ENCODE measurements at places on chromosomes 4 and X.

DNA sequence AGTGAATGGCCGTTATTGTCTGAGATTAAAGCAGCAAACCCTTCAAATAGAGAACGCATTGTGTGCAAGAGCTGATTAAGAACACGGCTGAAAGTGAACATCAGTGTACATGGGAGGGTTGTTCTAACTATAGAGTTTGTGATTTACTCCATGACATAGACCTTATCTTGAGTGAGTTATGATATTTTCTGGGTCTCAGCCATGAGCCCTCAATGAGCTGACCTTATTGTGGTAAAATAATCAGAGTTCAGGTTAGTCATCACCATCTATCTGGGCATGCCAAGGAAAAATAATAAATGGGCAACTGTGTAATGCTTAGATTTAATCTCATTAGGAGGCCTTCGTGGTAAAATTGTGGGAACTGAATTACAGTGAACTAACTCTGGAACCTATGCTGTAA is 33.2 kb upstream of the CLDN24 start:
- DNase-seq = no peak

- no peak for DNase-seq
These were observed 74.7 kb upstream of the SMAD1 start for GRCh38 chr4:145406970-145407369.

GRCh38 chr4:108725457-108725856 is 37.4 kb downstream of the ETNPPL start:
- DNase-seq = no peak

- no peak for DNase-seq
These were observed 55.5 kb upstream of the PAK3 start for GRCh38 chrX:111040377-111041017.

- no peak for DNase-seq
These were observed 25.3 kb downstream of the BTC start for GRCh38 chr4:74768857-74769525.

GRCh38 chr4:10069075-10069642 is 47.4 kb downstream of the WDR1 start:
- DNase-seq = no peak

- no peak for DNase-seq
These were observed 35.1 kb upstream of the TACR3 start for GRCh38 chr4:103754844-103755243.

- no peak for DNase-seq
These were observed 62.4 kb downstream of the TMEM165 start for GRCh38 chr4:55458164-55458563.

GRCh38 chr4:163269166-163269565 is 63.2 kb downstream of the NPY1R start:
- DNase-seq = no peak

DNA sequence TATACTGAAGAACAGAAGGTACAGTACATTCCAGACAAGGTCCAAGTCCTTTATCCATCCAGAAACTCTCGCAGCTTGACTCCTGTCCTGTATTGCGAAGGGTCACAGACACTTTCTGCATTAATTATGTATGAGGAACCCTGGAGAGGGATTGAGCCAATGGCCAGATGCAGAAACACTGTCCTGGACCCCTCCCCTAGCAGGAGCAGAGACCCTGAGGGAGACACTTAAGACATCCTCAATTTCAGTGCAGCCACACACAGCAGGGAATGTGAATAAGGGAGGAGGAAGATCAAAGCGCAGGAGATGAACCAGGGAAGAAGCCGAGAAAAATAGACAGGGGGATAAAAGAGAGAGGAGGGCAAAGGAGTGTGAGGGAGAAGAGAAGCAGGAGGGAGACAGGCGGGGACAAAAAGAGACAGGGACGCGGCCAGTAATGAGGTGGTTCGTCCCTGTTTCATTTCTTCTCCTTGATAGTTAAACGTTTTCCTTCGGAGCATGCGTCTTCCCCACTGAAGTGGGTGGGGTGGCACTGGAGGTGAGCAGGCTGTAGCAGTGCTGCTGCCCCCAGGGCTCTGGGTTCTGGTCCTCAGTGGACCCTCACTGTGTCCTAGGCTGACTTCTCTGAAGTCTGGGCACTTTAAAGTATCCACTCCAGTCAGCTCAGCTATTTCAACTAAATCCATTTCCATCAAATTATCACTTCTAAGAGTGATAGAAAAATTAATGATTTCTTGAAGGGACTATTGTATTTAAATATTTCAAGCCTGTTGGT is 356.4 kb upstream of the NOCT start:
- no peak for DNase-seq

DNA sequence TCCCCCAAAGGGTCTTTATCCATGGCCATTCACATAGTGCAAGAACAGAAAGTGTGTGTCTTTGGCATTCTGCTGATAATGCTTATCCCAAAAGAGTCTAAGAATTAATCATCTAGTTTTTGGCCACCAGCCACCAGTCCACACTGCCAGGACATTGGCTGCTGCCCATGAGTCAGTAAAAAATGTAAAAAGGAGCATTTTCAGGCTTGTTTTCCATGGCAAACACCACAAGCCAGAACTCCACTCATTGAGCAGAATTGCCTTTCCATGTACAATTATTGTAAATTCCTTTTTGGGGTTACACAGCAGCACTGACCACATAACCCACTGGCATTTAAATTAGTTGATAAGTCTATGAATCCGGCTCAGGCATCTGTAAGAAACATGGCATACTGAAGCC is 89.2 kb upstream of the PRDX4 start:
- no peak for DNase-seq

DNA sequence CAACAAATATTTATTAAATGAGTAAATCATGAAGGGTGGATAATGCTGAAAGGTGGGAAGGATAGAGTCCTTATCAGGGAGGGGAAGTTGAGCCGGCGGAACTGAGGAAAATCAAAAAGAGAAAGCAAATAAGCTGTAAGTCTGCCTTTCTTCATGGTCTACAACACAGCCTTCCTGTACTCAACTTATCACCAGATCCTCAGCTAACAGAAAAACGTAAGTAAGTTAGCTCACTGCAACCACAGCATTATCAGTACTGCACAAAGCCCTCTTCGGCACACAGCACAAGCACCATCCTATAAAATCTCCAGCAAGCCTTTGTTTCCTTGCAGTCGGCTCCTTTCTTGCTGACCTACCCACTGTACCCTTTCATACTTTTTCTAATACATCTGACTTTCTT is 70.3 kb downstream of the CRMP1 start:
- no peak for DNase-seq

DNA sequence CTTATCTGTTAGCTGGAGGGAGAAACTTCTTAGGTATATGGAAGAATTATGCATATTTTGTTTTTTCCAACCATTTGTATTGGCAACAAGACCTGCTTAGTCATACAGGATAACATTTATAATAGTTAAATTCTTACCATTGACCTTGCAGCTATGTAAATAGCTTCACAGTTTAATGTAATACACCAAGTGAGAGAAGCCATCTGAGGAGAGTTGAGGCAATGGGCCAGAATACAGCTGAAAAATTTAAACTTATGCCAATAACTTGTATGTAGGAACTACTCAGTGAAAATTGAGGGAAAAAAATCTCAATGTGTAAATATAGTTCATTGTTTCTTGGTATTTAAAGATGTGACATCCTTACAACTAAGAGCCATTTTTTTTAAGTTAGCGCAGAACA is 273.5 kb downstream of the DACH2 start:
- no peak for DNase-seq

GRCh38 chrX:134679644-134680043 is 21.4 kb upstream of the PLAC1 start:
- no peak for DNase-seq

- DNase-seq = no peak
These were observed 114.6 kb downstream of the ARHGAP10 start for GRCh38 chr4:147846318-147847155.

- no peak for DNase-seq
These were observed 20.7 kb downstream of the FAT1 start for GRCh38 chr4:186702940-186703339.

DNA sequence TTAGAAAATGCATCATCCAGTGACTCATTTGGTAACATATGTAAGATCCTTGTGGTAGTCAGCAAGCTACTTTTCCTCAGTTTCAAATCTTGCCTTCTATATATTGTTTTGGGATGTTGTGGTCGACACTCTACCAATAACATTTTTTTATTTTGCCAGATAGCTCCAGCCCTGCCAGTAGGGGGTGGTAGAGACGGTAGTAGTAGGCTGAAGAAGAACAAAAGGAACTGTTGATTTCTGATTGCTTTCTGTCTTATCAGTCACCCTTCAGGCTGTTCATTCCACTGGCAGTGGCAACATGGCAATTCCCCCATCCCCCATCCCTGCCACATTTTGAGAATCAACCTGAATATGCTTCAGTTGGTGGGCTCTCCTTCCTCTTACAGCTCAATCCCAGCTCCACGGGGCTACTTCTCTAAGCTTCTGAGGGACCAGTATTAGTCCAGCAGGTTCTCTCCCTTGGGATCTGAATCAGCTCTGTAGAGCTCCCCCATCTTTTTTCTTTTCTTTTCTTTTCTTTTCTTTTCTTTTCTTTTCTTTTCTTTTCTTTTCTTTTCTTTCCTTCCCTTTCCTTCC is 171.5 kb upstream of the VEGFC start:
- DNase-seq = no peak

DNA sequence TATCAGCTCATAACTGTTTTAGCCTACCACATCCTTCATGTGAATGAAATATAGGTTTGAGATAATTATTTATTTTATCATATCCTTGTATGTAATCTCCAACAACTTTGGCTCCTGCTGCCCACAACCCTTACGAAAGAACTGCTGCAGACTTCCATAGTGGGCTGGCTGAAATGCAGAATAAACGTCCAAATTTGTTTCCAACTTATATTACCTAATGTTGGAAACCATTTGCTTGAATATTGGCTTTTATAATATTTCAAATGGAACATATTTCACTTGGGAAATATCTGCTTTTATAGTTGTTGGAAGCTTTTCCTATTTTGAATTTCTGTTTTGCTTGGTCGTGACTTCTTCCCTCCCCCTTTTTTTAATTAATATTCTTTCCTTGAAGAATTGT is 45.0 kb upstream of the ITM2A start:
- DNase-seq = no peak

- no peak for DNase-seq
These were observed 50.1 kb downstream of the C4orf51 start for GRCh38 chr4:145730026-145730425.

GRCh38 chr4:81164623-81165416 is 50.2 kb downstream of the PRKG2 start:
- no peak for DNase-seq

DNA sequence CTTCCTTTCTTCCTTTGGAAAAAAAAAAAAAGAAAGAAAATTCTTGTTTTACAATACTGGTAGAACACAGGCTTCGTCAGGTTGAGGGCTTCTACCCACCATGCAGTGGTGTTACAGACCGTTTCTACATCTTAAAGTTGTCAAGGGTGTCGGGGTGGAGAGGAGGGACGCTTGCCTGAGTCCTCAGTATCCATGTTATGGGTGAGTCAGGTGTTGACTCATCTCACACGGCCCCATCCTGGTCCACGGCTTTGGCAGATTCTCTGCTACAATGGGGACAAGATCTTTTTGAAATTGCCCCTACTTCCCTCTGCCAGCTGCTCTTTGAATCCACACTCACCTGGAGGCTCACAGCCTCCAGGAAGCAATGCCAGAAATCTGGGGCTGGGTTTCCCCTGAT is 310.3 kb upstream of the ZFP42 start:
- DNase-seq = no peak

DNA sequence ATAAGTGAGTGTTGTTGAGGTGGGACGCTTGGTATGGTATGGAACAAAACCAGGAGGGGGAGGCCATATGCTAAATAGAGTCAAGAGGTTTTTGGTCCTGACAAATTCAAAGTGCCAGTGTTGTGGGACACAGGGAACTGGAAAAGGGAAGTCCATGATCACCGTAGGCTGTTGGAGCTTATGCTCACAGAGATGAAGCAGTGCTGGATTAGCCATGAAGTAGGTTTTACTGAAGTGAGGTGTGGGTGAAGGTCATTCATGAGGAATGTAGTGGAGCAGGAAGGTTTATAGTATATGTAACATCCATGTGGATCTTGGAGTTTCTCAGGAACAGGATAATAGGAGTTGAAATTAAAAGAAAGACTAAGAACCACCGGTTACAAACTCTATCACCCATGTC is 256.1 kb upstream of the PITX2 start:
- DNase-seq = no peak

GRCh38 chr4:107066621-107067020 is 30.5 kb upstream of the DKK2 start:
- no peak for DNase-seq

DNA sequence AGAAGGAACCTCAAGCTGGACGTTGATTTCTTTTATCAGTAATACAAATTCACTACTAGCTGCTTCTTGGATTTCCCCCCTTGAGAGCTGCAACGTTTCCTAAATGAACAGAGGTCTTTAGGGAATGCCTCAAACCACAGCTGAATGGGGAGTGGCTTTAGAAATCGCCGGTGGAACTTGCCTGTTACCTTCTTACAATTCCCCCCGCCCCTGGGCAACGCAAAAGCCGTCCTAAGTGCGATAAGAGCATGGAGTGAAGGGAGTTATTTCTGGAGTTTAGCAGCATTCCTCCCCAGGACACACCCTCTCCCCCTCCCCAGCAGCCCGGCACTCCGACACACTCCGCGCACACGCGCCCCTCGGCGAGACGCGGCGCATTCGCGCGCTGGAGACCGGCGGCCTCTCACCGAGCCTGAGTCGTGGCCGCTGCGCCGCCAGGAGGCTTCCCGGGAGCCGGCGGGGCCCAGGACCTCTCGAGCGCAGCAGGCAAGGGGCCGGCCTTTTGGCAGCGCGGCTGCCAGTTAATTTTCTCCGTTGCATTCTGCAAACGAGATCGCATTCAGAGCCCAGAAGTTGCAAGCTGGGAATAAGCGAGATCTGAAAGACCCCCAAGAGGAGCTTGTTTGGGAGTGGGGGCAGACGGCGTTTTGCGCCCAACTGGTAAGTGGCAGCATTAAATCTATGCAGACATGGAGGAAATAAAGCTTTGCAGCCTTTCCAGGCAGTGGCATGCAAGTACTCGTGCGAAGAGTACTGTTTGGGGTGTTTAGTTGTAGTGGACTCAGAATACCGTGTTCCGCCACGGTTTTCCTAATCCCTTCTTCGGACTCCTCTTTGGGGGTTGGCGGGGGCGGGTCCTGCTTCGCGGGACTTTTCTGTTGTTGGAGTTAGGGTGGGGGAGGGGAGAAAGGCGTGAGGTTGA is 134.7 kb downstream of the PALLD start:
- DNase-seq = no peak

- DNase-seq = no peak
These were observed 2.1 kb upstream of the MTNR1A start for GRCh38 chr4:186557486-186557885.

DNA sequence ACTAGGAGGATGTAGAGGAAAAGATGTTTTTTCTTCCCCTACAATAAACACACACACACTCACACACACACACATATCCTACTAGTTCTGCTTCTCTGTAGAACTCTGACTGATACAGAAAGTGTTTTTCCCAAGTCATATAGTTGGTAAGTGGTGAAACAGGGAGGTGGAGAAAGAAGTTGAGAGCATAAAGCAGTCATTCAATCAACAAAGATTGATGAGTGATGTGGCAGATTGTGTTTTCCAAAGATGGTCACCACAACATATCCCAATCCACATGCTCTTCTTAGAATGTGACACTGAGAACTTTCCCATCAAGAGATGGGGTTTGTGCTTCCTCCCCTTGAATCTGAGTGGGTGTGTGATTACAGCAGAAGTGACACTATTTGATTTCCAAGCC is 123.4 kb upstream of the ATP6AP2 start:
- DNase-seq = no peak

All from stimulated activated CD4-positive, alpha-beta T cell treated with anti-CD3 and anti-CD28 coated beads, TNF-alpha, amount 100 ng/mL, for 1 hour (primary cell).